ENCODE measurements at places on chromosomes 3 and 15.

- DNase-seq, result no peak
Measured at GRCh38 chr15:85174521-85174920, 192.9 kb downstream of the PDE8A start.

GRCh38 chr15:65535192-65535591 lies 4.9 kb downstream of the HACD3 start:
- no peak for DNase-seq

GRCh38 chr15:101676921-101677329 lies 24.7 kb upstream of the TM2D3 start:
- DNase-seq, result no peak

DNA sequence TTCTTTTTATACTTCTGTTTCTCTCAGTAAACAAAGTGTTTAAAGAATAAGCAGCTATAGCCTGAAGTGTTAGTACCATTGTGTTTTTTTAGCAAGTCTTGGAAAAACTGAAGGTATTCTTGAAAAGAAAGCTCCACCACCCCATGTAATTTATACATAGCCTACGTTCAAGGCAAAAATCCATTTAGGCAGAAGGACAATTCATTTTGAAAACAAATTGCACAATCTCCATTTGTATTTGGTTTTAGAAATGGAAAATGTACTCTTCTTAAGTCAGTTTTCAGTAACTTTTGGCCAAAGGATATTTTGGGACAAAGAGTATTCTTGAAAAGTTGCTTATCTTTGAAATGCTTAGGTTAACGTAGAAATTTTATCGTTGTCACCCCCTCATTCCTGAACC lies 34.5 kb downstream of the PTPRG start:
- no peak for DNase-seq

- DNase-seq, result no peak
Measured at GRCh38 chr15:63061975-63062374, 19.4 kb downstream of the TPM1 start.

GRCh38 chr15:51121118-51121517 lies 26.4 kb upstream of the TNFAIP8L3 start:
- no peak for DNase-seq

- DNase-seq, result peak; percentile 57
Measured at GRCh38 chr3:171260466-171260865, 199.7 kb downstream of the TNIK start.

DNA sequence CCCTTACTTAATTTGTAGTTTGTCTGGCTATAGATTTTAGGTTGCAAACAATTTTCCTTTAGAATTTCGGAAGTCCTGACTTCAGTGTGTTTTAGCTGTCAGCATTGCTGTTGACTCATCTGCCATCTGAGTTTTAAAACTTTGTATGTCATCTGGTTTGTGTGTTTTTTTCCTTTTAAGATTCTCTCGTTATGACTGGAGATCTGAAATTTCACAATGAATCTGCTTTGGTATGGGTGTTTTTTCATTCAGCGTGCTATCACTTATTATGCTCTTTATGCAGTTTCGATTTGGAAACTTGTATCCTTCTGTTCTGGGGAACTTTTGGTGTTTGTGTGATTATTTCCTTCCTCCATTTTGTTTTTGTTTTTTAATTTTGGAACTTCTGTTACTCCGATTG lies 53.7 kb upstream of the ZNF280D start:
- DNase-seq, result no peak

DNA sequence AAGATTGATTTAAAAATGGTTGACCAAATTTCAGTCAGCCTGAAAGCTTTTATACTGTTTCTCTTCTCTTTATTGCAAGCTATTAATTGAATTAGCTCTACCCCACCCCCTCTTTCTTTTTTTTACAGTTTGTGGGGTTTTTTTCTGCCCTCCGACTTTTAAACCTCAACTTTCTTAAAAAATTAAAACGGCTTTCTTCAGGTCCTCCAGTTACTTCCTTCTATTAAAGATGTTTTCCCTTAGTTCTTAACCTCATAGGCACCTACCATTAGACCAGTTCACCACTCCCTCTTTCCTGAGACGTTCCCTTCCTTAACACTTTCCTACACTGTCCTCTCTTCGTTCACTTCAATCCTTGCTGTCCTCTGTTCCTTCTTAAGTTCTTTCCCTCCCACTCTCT lies 52.4 kb downstream of the ATP8B4 start:
- DNase-seq, result no peak

GRCh38 chr3:160049038-160049437 lies 60.4 kb downstream of the IL12A start:
- no peak for DNase-seq

- no peak for DNase-seq
Measured at GRCh38 chr15:99345832-99346462, 94.7 kb downstream of the LRRC28 start.

- no peak for DNase-seq
Measured at GRCh38 chr3:12527757-12528143, 17.5 kb downstream of the MKRN2OS start.

DNA sequence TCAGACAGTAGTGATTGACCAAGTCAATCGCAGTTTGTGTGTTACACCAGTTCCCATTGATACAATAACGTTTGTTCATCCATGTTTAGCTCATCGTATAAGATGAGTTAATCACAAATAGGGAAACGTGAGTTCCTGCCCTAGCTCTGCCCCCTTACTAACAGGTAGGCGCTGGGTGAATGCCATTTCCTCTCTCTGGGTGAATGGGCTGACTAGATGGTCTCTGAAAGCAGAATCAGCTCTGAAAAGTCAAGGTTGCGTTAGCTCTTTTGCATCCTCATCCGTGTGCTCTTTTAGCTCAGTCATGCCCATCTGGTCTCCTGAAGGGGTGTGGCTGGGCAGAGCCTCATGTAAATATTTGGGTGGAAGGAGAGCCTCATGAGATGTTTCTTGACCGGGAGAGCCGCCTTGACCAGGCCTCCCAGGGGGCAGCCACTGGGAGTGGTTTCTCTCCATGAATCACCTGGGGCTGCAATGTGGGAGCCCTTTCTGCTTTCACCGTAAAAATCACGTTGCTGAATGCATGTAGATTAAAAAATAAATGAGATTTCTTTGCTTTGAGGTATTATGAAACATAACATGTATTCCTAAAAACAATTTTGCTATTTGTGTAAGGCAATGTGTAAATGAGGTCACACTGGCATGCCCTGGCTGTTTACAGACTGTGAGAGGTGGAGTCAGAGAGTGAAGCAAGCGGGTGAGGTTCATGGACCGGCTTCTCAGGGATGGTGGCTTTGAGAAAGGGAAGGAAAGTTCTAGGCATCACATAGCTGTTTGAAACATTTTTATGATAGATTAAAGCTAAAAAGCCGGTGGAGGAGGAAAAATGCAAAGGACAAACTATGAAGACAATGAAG lies 108.4 kb upstream of the RASGRP1 start:
- no peak for DNase-seq

- no peak for DNase-seq
Measured at GRCh38 chr3:164791263-164791662, 287.0 kb downstream of the SI start.

GRCh38 chr15:75338661-75339240 lies 2.9 kb downstream of the COMMD4 start:
- no peak for DNase-seq

DNA sequence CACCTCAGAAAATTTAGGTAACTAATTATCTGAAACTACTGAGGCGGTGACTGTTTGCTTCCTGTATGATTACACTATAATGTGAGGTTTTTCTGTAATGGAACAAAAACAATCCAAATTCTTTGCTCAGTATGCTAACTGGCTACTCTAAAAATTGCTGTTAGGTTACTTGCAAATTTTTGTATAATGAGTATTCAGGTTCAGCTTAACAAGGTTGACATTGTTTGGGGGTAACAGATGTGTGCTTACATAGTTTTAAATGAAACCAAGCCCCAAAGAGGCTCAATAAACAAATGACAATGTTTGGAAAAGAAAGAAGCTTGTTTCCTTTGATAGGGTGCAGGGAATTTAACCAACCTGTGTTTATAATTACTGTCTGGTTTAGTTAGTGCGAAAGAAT lies 414.5 kb upstream of the MDFIC2 start:
- DNase-seq, result no peak

DNA sequence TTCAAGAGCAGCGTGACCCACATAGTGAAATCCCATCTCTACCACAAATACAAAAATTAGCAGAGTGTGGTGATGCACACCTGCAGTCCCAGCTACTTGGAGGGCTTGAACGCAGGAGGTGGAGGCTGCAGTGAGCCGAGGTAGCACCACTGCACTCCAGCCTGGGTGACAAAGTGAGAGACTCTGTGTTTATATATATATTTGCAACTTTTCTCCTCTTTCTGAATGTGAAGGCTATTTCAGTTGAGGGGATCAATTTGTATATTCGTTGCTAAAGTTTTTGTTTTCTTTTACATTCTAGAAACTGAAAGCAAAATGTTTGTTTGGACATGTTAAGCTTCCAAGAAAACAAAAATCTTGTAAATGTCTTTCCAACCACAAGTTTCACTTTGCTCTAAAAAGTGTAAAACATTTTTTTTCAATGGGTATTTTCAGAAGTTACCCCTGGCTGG lies 29.8 kb upstream of the FAM98B start:
- DNase-seq, result no peak

- DNase-seq, result no peak
Measured at GRCh38 chr3:127330385-127330784, 42.5 kb upstream of the PRR20G start.

DNA sequence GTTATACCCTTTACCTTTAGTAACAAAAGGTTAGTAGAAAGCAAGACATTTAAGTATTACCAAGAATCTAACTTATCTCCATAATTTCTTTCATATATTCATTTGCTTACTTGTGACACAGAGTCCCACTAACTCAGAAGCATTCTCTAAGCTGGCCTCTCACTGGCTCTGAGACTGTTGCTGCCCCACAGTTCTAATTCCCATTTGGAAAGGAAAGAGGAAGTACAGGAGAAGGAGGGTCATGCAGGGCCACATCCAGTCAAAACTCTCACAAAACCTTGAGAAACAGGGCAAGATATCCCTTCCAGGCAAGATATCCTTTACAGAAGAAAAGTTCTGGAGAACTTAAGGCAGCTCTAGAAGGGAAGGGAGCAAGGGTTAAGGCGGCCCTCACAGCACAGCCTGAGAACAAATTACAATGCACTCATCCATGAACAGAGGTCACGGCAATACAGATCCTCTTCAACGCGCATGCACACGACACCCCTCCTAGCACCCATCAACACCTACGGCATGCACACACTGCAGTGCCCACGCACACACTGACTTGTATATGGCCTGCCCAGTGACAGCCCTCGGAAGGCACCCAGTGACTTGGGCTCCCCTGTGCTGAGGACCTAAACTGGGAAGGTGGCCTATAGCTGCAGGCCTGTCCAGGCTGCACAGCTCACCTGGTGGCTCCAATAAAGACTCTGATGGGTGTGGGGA lies 13.0 kb upstream of the MYO5C start:
- no peak for DNase-seq

DNA sequence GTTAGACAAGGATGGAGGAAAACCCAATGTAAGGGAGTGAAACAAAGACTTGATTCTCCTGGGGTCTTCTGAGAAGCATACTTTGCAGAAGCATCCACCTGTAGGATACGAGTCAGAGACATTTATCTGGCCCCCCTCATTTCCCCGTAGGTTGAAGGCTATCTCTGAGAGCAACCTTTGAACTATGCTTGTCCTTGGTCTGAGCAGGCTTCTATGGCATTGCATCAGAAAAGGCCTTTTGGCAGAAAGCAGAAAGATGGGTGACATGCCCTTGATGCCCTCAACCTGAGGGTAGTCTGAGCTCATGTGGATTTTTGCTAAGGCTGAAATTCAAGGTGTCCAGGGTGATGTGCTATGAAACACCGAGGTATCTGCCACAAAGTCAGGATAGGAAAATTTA lies 131.6 kb upstream of the SGO1 start:
- DNase-seq, result no peak

- no peak for DNase-seq
Measured at GRCh38 chr3:72332689-72333088, 515.6 kb downstream of the SHQ1 start.

- no peak for DNase-seq
Measured at GRCh38 chr3:142890592-142890991, 1.7 kb upstream of the PCOLCE2 start.

DNA sequence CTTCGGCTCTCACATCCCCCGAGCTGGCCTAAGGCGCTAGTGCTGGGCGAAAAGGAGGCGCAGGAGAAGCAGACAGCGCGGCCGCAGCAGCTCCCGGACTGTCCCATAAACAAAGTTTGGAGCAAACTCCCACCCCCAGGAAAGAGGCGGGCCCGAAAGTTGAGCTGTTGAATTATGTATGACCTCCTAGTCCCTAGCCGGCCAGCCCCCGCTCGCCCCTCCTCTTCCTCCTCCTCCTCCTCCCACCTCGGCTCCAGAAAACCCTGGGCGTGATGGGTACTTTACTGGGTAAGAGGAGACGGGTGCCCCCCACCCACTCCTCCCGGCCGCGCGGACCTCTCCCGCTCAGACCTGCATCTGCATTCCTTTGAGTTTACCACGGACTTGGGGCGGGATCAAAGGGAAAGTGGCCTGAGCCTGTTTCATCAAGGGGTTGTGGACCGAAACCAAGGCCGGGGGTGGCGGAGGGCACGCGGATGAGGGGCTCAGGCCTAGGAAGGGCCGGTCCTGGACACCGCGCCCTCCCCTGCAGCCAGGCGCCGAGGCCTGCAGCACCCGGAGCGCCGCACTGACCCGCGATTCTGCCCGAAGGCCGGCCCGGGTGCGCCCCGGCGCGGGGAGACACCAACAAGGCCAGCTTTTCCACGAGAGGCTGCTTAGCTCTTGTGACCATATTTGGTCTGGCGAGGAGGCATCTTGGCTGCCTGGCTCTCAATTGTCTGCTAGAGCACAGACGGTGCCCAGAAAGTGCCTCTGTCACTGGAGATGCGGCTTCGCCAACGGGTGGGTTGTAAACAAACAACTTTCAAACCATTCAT lies at the start of gene WWTR1:
WWTR1 (minus strand) TSS at position 100 of the 818 bp plus-strand sequence. CDS start 719 bp downstream, outside the sequence.
- DNase-seq, result peak; percentile 84

- DNase-seq, result no peak
Measured at GRCh38 chr3:197431346-197431910, 124.3 kb downstream of the BDH1 start.

DNA sequence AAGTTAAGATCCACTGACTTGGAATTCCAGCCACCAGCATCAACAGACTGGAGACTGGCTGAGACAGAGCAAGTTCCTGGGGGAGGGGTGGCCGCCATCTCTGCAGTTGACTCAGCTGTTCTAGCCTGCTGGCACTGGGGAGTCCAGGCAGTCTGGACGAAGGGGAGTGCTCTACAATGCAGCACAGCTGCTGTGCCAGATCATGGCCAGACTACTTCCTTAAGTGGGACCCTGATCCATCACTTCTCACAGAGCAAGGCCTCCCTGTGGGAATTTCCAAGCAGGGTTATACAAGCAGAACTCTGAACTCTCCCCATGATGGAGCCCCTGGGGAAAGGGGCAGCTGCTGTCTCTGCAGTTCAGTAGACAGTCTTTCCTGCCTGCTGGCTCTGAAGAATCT lies 35.2 kb downstream of the PYGO1 start:
- peak; percentile 0 for DNase-seq

DNA sequence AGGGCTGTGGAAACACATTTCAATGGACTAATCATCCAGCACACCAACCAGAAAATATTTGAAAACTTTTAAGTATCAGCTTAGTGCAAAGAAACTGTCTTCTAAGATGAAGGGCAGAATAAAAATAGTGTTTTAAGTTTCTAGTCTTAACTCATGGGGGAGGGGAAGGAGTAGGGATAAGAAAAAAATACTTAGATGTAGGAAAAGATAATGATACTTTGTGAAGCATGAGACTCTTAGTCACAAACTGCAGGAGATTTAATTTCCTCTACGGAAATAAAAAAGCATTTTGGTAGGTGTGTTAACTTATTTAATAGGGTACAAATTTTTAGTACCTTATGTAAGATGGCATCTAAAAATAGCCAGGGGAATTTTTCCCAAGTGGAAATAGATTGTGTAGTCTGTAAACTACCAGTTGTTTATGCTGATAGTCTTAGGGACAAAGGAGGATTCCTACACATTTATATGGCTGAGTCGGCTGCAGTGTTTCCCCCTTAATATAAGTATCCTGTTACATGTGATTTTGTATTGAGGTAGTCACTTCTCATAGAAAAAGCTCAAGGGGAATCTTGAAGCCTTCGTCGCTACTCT lies 78.2 kb upstream of the GBE1 start:
- DNase-seq, result no peak

Data from putamen (tissue), 1 donor.